Urothelium cell line (cell line): ENCODE measurements at places on chromosomes 6 and 20.

- DNase-seq: peak; percentile 78
Measured at GRCh38 chr20:50467718-50468356, 42.3 kb upstream of the PTPN1 start.

- no peak for DNase-seq
Measured at GRCh38 chr6:87925373-87926060, 122.1 kb upstream of the SPACA1 start.

- no peak for DNase-seq
Measured at GRCh38 chr6:40256224-40256623, 322.0 kb upstream of the MOCS1 start.

- peak; percentile 14 for DNase-seq
Measured at GRCh38 chr6:2725999-2726567, 24.6 kb downstream of the MYLK4 start.

DNA sequence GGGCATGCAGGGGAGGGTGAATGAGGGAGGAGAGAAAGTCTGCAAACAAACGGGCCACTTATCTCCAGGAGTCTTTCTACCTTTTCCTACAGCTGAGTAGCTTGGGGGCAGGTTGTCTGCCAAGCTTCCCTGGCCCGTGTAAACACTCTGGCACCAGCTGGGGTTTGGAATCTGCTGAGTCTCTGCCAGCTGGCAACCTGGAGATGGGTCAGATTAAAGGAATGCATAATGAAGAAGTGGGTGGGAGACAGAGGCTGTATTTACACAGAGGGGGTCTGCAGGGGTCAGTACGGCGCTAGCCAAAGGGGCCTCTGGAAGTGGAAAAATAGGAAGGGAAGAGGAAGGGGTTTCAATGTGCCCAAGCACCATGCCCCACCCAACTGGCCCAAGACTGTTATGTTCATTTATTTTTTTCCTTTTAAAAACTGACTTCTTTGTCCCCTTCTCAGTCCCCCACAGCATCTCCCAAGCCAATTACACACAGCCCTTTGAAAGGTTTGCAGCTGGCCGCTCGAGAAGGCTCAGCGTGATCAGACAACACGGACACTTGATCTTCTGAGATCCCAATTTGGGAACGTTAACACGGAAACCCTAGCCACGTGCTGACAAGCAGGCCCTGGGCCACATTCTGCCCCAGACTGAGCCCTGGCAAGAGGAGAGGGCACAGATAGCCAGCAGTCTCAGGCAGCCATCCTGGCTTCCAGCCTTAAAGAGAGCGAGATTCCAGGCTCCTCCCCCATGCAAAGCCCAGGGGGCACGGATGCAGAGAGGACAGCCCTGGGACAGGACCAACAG lies 25.2 kb downstream of the TRAM2 start:
- peak; percentile 92 for DNase-seq

DNA sequence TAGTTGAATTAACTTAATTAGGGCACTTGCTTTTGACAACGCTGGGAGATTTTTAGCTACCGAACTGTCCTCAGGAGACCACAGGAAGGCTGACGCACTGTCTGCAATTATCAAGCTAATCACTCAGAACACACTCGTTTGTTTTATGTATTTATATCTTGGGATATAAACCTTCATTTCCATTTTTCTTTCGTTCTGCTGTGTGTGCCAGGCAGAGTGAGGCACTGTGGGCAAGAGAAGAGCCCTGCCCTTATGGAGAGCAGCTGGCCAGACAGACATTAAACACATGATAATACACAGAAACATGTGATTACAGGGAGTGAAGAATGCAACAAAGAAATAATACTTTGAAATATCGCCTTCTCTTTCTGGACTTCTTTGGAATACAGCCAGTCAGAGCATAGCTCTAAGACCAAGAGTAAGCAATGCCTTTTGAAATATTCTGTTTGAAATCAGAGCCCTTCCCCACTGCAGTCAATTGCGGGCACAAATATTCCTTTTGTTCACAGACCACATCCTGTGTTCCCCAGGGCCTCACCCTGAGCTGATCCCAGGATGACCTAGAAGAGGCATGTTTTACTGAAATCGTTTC lies 96.8 kb downstream of the ANKRD60 start:
- peak; percentile 89 for DNase-seq

- DNase-seq: no peak
Measured at GRCh38 chr6:170044836-170045562, 245.9 kb downstream of the DLL1 start.

- DNase-seq: no peak
Measured at GRCh38 chr6:113672491-113673149, 184.5 kb upstream of the MARCKS start.

DNA sequence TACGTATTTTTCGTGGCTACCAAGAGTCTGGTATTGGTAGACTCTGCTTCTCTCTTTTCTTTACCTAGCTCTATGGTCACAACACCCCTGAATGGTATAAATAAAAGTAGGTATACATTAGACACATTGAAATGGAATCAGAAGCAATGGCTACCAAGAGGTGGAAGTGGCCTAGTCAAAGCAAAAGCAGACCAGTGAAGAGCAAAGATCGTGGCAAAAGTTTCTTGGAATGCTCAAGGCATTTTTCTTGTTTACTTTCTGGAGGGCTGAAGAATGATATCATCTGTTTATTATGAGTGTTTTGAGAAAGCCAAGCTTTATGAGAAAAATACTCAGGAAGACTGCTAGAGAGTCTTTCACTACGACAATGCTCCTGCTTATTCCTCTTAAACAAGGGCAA lies 28.6 kb upstream of the MOCS1 start:
- no peak for DNase-seq
